Mononuclear cell (primary cell): ENCODE measurements at places on chromosomes 3 and 15. TPM values are rescaled to one million over a fixed set of nuclear protein-coding genes. Genes with fewer than 3 reads are reported as not detected.

CYP19A1 gene
- total RNA-seq = 0.31 TPM

EXD1 gene
- not detected for total RNA-seq

PSMD6 gene
- total RNA-seq = 115 TPM

GRIP2 gene
- total RNA-seq = not detected

BSN gene
- under 0.01 TPM for total RNA-seq
